Mesothelial cell of epicardium (in vitro differentiated cells): ENCODE measurements at places on chromosomes 4 and X. TPM values are rescaled to one million over a fixed set of nuclear protein-coding genes. Genes with fewer than 3 reads are reported as not detected.

MTMR8 gene
- total RNA-seq: 2.8 to 3.7 TPM (median 3.0 TPM) in 3 replicates

CT45A6 gene
- not detected in 3 replicates for total RNA-seq

ZNF711 gene
- 54.1 to 55.1 TPM (median 54.2 TPM) in 3 replicates for total RNA-seq

MAOB gene
- total RNA-seq: 0.44 to 0.65 TPM (median 0.57 TPM) in 3 replicates

LNX1 gene
- 12.7 to 14.0 TPM (median 13.0 TPM) in 3 replicates for total RNA-seq

NKRF gene
- total RNA-seq: 11.0 to 11.6 TPM (median 11.0 TPM) in 3 replicates

CTAG2 gene
- not detected in 3 replicates for total RNA-seq

GYG2 gene
- total RNA-seq: 60.8 to 68.1 TPM (median 62.8 TPM) in 3 replicates

RNF128 gene
- 0.43 to 0.86 TPM (median 0.58 TPM) in 3 replicates for total RNA-seq

IQCM gene
- total RNA-seq: 0.75 to 0.94 TPM (median 0.78 TPM) in 3 replicates

ABCD1 gene
- 15.4 to 18.3 TPM (median 15.4 TPM) in 3 replicates for total RNA-seq

NAP1L2 gene
- 1.00 to 1.3 TPM (median 1.1 TPM) in 3 replicates for total RNA-seq

CLNK gene
- not detected in 3 replicates for total RNA-seq

TRIM60 gene
- total RNA-seq: not detected in 3 replicates
